NCI-H2171 treated with DMSO at 0.1 percent for 48 hours (cell line): ENCODE measurements at places on chromosomes 6 and 20.

- peak; percentile 49 for DNase-seq
These were observed 164.2 kb downstream of the SLC24A3 start for GRCh38 chr20:19376451-19377229.

DNA sequence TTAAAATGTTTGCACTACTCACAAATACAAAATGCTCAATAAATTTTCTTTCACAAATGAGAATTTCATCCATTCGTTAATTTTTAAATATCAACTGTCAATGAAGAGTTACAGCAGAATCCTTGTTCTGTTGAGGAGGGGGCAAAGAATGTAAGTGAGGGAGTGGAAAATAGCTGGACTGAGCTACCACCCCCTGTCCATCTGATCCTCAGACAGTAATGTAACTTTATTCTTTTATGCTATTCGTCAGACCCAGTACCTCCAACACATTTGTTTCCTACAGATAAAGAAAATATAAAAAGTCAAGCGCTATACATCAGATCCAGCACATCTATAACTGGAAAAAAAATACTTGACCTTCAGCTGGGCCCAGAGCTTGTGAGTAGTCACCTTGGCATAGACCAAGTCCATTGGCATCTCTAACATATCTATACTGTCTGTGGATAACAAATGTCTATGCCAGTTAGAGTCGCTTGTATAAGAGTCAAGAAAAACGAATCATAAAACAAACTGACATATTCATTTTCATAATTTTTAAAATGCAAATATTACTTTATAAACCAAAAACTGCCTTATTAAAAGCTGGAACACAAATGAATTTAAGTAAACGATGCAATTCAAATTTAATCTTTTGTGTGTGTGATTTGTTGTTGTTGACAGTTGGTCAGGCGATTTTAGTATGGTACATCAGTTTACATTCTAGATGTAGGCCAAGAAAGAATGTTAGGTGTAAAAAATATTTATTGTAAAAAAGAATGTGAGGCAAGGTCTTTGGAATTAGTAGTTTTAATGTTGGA is 57.2 kb upstream of the HFE start:
- DNase-seq = no peak

GRCh38 chr20:44728801-44729443 is 13.8 kb downstream of the CCN5 start:
- peak; percentile 97 for DNase-seq

- no peak for DNase-seq
These were observed 49.8 kb downstream of the GRIK2 start for GRCh38 chr6:101443315-101443714.

- no peak for DNase-seq
These were observed 92.3 kb downstream of the SEL1L2 start for GRCh38 chr20:13898012-13898612.

DNA sequence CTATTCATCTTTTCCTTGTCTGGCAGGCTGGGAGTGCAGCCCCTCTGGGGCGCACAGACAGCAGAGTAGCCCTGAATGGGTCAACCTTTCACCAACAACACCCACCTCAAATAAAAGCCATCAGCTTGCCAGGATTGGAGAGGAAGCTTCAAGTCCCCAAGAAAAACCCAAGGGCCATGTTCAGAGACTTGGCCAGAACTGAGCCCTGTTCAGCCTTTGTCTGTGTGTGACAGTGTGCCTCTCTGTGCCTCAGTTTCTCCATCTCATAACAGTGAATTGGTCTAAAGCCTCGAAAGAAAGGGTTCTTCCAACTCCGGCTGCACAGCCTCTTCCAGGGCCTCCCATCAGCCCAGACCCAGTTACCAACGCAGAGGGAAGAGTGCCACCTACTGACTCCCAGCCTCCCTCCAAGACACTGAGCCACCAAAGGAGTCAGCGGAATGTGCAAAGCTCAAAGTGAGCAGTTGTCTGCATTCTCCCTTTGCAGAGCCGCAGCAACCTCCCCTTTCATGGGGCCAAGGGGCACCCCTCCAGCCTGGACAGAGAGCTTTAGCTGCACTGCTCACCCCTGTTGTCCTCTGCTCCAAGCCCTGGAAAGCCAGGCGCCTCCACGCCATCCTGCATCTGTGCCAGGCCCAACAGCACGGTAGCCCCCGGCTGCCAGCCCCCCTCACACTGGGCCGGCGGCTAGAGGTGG is 82.7 kb upstream of the TOP1 start:
- no peak for DNase-seq

- DNase-seq = no peak
These were observed 203.5 kb upstream of the CITED2 start for GRCh38 chr6:139577763-139578604.

- DNase-seq = no peak
These were observed 228.2 kb downstream of the SOD2 start for GRCh38 chr6:159464816-159465215.

- DNase-seq = no peak
These were observed 34.5 kb upstream of the PREX1 start for GRCh38 chr20:48862279-48862678.

- no peak for DNase-seq
These were observed 20.8 kb upstream of the KIF25 start for GRCh38 chr6:167976708-167977107.

- peak; percentile 24 for DNase-seq
These were observed 223.2 kb downstream of the ERMARD start for GRCh38 chr6:169974663-169975062.

DNA sequence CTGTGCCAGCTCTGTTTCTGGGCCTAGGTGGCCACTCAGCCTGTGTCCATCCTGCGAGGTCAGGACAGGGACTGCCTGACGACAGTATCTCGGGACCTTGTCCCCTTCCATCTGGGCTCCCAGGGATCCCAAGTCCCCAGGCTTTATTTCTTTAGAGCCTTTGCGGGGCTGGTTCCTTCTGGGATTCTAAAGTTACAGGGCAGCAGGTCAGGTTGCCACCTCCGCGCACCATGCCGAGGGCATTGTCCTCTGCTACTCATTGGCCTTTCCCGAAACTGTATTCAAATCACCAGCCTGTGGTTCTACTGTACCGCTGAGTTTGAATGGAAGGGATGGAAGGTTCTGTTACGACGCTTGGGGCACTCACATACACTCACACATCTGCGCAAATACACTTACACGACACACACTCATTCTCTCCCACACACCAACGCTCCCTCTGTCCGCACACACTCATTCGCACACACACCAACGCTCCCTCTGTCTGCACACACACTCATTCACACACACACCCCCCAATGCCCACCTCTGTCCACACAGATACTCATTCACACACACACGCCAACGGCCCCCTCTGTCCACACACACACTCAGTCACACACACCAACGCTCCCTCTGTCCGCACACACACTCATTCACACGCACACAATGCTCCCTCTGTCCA is 59.8 kb upstream of the THBS2 start:
- no peak for DNase-seq

- no peak for DNase-seq
These were observed 209.6 kb downstream of the ERMARD start for GRCh38 chr6:169960886-169961611.

- no peak for DNase-seq
These were observed 107.1 kb upstream of the TSHZ2 start for GRCh38 chr20:52864916-52865605.

DNA sequence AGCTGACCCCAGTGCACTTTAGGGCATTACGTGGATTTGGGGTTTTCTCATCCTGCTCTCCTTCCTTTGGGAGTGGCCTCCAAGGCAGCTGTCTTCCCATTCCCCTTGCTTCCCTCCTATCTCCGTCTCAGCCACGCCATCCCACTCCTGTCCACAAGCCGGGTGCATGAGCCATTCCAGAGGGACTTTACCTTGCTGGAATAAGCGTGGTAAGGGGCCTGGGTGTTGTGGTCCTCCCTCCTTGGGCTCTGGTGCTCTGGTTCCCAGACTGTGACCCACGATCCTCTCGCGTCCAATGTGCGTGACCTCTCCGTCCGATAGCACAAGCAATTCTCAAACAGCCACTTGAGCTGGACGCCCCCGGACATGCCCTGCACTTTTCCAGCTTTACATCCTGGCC is 60.6 kb upstream of the NKX2-2 start:
- no peak for DNase-seq

- DNase-seq = no peak
These were observed 2.1 kb downstream of the SF3B5 start for GRCh38 chr6:144093236-144093635.

DNA sequence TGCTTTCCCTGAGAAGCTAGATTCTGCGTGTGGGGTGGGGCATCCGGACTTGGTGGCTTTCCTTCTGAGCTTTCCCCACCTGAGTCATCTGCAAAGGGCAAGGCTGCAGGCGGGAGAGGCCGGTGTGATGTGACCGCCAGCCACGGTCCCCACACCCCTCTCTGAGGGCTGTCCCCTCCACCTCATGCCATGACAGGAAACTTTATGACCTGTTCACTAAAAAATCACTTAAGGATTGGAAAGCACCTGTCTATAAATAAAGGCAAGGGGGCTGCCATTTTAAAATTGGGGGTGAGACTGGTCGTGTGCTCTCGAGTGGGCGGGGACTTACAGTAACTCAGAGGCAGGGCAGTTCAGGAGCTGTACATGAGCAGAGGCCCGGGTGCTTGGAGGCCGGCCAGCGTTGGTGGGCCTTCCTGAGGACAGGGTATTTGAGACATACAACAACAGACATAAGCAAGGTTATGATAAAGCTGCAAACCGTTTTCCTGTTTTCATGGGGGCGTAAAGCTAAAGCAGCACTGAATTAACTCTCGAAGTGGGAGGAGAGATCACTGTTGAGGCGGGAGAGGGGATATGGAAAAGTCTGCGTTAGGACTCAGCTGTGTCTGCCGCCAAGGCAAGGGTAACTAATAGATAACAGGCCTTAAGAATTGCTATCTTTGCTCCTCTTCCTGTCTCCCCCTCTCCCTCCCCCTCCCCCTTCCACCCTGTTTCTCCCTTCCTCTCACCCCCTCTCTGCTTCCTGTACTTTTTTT is 16.1 kb upstream of the SERPINB1 start:
- DNase-seq = no peak

GRCh38 chr20:63028461-63028921 is 21.7 kb upstream of the BHLHE23 start:
- DNase-seq = no peak

GRCh38 chr20:37931153-37931922 is 28.4 kb downstream of the VSTM2L start:
- no peak for DNase-seq

DNA sequence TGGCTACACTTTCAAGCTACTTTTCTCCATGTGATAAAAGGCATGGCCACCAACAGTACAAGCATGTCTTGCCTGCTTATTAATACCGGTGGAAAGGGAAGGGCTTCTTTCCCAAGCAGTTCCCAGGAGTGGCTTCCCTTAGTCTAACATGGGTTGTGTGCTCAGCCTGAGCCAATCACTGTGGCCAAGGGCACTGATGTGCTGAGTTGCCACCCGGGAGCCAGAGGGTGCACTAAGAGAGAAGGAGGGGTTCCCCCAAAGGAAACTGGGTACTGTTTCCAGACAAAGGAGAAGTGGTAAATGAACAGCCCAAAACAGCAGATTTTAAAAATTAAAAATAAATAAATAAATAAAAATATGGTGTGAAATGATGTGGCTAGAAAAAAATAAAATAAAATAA is 68.5 kb downstream of the BANF2 start:
- DNase-seq = no peak

- DNase-seq = no peak
These were observed 27.1 kb downstream of the SYNJ2 start for GRCh38 chr6:158008864-158009113.

- DNase-seq = no peak
These were observed 114.8 kb upstream of the CDYL start for GRCh38 chr6:4661391-4661790.

DNA sequence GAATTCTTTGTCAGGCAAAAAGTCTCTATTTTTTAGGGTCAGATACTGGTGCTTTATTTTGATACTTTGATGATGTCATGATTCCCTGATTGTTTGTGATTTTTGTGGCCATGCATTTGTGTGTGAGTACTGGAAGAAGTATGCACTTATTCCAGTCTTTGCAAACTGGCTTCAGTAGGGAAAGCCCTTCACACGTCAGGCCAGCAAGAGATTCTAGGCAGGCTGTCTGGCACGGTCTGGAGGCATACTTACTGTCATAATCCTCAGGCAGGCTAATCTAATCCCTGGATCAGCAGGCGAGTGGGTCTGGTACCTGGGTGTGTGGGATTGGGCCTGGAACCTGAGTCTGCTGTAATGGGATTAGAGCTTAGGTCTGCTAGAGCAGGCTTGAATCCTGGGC is 391.8 kb upstream of the MMS22L start:
- DNase-seq = no peak

- no peak for DNase-seq
These were observed 671.4 kb downstream of the RFPL4B start for GRCh38 chr6:113018351-113019151.

- peak; percentile 91 for DNase-seq
These were observed 29.3 kb upstream of the TBC1D7 start for GRCh38 chr6:13357551-13358075.

DNA sequence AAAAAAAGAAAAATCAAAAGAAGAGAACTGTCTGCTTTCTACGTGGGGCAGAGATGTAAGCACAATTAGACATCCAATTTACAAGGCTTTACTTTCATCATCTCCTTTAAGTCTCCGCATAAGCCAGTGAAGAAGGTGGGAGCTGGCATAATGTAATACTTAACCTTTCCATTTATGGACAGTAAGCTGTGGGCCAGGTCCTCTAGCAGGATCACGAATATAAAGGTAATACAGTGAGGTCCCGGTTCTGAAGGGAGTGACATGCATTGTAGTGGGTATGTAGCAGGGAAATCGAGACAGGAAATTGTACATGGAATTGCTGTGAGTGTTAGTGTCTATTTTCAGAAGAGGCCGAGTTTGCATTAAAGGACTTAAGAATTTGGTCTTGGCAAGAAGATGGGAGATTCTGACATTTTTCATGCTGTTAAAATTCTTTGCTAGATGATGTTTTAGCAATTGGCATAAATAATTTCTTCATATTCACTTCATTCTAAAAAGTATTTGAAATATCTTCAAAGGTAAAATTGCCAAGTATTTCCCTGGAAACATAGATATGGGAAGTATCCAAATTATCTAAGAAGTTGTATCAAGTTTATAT is 20.4 kb upstream of the POPDC3 start:
- no peak for DNase-seq

- DNase-seq = no peak
These were observed 32.0 kb upstream of the GJA10 start for GRCh38 chr6:89862273-89862672.

- no peak for DNase-seq
These were observed 615.7 kb upstream of the ARID1B start for GRCh38 chr6:156161471-156161870.

- no peak for DNase-seq
These were observed 322.9 kb downstream of the SAMD5 start for GRCh38 chr6:147831356-147831755.

- peak; percentile 22 for DNase-seq
These were observed 40.8 kb downstream of the HDAC2 start for GRCh38 chr6:113930183-113930582.
